ENCODE measurements at places on chromosomes 16 and 17.

DNA sequence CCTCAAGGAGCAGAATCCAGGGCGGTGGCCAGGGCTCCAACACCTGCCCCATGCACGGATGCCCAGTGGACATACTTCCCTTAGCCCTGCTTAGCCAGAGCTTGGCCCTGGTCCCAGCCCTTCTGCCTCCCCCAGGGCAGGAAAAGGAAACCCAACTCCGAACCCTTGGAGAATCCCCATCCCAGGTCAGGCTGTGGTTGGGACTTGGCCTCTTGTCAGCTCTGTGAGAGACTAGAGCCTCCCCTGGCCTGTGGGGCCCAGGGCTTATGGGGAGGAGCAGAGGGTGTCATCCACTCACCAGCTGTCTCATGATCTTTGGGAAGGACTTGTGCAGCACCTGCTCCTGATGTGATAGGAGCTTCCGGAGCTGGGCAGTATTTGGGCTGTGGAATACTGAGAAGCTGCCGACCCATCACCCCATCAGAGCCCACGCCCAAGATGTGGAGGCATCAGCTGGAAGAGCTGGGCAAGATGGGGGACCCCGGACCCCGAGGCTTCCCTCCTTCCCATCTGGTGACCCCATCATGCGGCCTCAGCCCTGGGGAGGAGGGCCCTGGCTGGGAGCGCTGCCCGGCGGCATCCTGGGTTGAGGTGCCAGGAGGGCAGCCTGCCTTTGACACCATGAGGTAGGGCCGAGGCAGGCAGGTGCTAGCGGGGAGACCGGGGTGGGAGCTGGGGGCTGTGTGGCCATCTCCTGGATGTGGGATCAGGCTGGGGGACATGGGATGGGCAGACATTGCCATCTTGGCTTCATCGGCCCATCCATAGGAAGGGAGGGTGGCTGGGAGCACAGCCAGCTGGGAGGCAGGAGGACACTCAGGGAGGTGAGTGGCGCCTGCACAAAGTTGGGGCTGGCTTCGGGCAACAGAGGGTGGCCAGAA is 45.1 kb downstream of the TNFRSF13B start:
- no peak for DNase-seq

DNA sequence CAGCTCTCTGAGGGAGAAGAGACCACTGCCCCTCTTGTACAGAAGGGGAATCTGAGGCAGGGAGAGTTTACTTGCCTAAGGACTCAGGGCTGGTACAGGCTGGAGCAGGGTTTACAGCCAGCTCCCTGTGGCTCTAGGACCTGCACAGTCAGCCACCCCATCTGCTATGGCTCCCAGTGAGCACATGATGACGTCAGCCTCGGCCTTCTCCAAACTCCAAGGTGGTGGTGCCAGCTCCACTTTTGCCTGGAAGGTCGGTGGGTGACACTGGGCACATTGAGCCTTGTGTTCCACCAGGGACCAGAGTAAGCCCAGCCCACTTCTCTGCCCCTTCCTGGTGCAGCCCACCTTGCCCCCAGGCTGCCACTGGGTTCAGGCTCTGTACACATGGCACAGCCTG is 202.2 kb downstream of the ENGASE start:
- DNase-seq: peak; percentile 28

DNA sequence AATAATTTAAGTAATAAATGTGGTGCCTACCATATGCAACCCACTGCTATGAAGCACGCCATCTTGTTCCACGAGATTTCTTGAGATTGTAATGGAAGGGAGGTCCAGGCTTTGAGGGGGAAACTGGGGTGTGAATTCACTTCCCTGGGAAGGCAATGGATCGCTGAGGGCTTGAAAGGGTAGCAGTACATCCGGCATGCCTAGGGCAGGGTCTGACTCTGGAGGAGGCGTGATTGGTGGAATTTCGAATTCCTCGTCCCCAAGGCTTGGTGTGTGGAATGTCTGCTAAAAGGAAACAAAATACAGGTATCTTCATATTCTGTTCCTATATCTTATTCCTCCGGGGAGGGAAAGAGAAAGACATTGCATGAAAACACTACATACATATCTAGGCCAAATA is 83.0 kb downstream of the TOX3 start:
- DNase-seq: no peak

GRCh38 chr17:12390631-12391030 is 275.1 kb upstream of the MYOCD start:
- DNase-seq: no peak

DNA sequence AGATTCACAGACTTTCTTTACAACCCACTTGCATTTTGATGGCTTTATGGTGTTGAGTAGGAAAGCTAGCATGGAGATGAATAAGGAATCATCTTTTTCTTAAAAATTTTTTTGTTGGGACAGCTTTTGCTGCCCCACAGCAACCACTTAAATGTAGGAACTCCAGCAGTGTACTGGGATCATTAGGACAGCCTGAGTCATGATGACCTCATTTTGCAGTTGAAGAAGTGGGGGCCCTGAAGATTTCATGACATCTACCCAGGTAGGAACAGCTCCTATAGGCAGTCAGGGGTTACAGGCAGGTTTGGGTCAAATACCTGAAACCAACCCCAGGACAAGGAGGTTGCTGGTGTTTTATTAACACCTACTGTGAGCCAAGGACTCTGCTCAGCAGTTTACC is 2.1 kb downstream of the METTL22 start:
- DNase-seq: no peak

DNA sequence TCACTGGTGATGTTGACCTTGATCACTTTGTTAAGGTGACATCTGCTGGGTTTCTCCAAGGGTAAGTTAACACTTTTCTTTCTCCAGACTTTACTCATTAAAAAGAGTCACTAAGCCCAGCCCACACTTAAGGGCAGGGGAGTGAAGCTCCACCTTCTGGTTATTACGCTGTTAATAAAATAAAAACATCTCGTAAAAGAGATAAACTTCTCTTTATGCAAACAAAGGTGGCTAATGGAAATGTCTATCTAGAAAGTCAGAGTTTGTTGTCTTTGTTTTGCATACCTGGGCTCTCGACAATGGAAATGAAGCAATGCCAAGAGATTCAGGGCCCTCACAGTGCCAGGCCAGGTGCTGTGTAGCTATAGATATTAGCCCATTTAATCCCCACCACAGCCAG is 134.4 kb downstream of the ZFHX3 start:
- DNase-seq: no peak

- no peak for DNase-seq
Measured at GRCh38 chr16:83847371-83848225, 39.8 kb downstream of the HSBP1 start.

GRCh38 chr16:89709716-89710432 is 8.4 kb upstream of the SPATA2L start:
- no peak for DNase-seq

DNA sequence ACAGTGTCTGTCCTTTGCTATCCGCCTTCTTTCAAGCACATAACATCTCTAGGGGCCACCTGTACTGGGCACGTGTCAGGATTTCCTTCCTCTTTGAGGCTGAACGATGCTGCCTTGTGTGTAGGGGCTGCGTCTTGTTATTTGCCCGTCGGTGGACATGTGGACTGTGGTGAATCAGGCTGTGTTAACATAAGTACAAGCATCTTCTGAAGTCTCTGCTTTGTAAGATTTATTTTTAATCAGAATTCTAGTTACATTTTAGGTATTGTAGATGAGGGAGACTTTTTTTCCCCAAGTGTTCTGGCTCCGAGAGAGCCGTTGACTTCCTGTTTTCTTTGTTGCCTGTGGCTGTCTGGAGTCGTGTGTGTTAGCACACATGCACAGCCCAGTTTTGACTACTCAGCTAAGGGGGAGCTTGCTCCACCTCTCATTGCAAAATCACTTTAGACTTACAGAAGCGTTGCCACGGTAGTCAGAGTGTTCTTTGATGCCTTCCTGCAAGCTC is 26.1 kb downstream of the SPG7 start:
- DNase-seq: no peak

DNA sequence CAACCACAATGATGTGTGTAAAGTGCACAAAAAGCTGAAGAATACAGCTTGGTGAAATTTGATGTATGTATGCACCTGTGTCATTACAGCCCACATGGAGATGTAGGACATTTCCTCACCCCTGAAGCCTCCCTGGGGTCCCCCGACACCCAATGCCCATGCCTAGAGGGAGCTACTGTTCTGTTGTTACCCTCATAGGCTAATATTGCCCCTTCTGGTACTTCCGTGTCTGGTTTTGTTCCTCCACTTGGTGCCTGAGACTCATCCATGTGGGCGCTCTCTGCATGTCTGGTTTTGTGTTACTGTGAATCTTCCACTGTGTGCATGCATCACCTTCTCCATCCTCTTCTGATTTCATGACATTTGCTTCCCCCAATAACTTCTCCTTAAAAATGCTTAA is 18.6 kb downstream of the TNFRSF13B start:
- no peak for DNase-seq

- peak; percentile 67 for DNase-seq
Measured at GRCh38 chr17:63700528-63701455, 867 bp upstream of the LIMD2 start.

DNA sequence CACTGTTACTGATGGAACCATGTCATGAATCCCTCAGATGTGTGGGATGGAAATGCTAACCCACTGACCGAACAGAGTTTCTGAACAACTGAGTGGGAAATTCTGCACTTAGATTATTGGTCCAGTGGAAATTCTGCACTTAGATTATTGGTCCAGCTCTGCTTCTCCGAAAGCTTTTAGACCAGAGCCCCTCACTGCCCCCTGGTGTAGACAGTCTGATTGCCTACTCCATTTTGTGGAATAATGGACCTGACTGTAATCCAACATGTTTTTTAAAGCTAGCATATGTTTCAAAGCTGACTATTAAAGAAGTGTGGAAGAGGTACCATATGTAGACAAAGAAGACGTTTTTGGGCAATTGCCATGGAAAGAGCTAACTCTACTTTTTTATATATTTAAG is 50.3 kb upstream of the TBX2 start:
- peak; percentile 30 for DNase-seq

DNA sequence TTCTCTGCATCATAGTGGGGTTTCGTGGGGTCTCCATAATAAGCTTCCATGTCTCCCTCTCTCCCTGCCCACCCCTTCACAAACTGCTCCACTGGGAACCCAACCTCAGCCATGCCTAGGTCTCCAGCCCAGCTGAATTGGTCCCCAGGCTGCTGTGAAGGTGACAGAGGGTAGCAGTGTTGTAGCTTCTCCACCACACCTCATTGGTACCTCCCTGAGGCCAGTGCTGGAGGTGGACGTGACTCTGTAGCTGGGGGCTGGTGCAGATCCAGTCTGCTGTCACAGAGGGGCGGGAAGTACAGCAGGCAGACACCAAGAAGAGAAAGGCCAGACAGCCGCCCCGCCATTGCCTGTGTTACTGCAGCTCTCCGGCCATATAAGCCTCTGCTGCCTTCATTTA is 82.1 kb downstream of the OR1D5 start:
- DNase-seq: no peak

GRCh38 chr17:64984181-64984580 is 64.9 kb upstream of the LRRC37A3 start:
- DNase-seq: peak; percentile 75

GRCh38 chr16:56947604-56947995 is 14.2 kb upstream of the CETP start:
- DNase-seq: no peak

DNA sequence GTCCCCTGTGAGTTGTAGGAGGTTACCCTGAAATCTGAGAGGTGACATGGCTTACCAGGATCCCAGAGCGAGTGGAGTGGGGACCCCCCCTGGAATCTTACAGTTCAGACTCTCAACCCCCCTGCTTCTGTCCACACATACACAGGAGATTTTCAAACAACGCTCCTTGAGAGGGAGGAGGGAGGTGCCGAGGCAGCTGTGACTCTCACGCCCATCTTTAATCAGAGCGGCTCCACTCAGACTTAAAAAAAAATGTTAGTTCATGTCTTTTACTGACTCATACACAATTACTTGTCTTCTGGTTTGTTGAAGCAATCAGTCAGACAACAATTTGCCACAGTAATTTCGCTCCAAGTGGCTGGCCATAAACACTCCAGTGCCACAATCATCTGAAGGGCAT is 15.4 kb upstream of the TMEM220 start:
- no peak for DNase-seq

GRCh38 chr17:47802341-47803022 is 19.1 kb downstream of the OSBPL7 start:
- DNase-seq: peak; percentile 93

DNA sequence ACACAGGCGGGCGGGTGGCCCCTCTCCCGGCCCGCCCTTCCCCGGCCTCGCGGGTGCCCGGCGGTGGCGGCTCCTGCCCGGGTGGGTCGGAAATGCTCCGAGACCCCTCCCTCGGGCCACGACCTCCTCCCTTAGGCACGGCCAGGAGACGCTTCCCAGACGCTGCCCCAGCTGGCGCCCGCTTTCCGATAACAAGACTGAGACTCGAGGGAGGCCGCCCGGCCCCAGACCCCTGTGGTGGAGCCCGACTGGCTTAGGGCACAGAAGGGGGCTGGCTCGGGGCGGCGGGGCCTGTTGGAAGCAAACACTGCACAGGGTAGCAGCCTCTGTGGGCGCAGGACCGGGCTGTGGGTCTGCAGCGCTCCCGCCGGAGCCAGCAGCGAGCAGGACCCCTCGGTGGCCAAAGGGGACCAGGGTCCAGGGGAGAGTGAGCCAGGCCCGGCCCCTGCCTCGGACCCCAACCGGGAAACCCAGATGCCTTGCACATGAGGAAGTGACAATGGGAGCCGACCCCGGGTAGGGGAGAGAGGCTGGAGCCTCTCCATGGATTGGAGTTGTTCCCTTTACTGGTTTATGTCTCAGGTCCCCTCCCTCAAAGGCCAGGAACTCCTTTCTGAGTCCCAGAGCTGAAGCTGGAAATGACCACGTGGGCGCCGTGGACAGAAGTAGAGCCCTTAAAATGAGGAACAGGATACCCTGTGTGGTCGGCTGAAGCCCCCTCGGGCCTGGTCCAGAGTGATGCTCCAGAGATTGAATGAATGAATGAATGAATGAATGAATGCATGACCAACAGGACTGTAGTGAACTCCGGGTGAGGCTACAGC is 19.8 kb upstream of the ADCY7 start:
- peak; percentile 49 for DNase-seq
